Mesangial cell (primary cell): ENCODE measurements at places on chromosomes 3 and 15. TPM values are rescaled to one million over a fixed set of nuclear protein-coding genes. Genes with fewer than 3 reads are reported as not detected.

Gene PRSS50
- 0.16 and 0.63 TPM in 2 replicates for total RNA-seq

Gene SEMA3B
- 7.8 and 49.4 TPM in 2 replicates for total RNA-seq

Gene IGDCC3
- 0.25 TPM in 1 of 2 replicates, not detected in the other for total RNA-seq

Gene EOMES
- not detected in 2 replicates for total RNA-seq

Gene B2M
- total RNA-seq = 684 and 1,495 TPM in 2 replicates
